Cortex of kidney (tissue), 1 donor: ENCODE measurements at places on chromosomes 2 and 18.

DNA sequence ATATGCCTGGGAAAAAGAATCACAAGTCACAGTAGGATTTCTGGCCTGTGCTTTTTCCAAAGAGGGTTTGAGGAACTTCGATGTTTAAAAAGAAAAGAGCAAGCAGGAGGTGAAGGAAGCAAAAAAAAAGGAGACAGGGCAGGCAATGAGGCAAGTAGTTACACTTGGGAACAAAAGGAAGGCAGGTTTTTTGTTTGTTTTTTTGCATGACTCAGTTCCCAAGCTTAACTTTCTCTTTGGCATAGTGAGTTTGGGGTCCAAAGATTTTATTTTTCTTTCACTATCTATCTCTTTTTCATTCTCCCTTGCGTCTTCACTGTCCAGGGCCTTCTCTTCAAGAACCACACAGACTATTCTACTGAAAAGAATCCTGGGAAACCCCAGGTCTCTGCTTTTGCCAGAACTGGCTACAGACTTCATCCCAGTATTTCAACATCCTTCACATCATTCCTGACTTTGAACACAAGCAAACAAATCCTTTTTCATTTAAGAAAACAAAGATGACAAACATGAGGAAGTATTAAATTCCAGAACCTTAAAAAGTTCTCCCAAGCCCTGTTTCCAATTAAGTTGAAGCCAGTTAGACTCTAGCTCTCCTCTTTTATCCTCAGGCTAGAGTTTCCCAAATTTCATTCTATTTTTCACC, 210.7 kb upstream of the RND3 start:
- no peak for DNase-seq

- no peak for DNase-seq
These were observed 20.8 kb downstream of the GAREM2 start for GRCh38 chr2:26193578-26194231.

DNA sequence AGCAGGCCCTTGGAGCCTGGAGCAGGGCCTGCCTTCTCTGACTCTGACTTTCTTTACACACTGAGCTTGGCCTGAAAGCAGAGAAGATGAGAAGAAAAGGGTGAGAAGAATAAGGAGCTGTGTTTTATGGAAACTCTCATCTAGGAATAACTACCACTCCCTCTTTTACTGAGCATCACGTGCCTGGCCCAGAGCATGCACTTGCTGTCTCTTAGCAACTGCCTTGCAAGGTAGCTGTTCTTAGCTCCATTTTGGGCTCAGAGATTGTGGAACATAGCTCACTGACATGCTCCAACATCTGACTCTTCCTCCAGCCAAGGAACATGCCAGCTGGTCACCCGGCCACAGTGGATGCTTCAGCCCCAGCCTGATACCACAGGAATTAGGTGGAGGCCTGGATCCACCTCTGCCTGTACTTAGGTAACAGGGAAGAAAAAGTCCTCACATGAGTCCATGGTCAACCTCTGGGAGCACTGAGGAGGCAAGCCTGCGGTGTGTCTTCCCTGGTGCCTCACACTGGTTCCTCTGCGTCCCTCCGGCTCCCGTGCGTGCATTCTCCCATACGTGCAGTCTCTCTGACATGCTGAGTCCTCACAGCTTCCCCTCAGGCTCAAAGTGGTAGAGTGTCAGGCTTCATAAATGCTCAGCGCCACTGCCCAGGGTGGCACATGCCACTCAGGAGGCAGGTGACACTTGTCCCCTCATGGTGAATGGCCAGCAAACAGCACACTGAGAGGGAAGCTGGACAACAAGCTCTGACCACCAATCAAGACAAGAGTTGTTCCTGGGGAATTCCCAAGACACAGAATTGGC, 35.7 kb downstream of the AMER3 start:
- DNase-seq, result no peak

- DNase-seq, result no peak
These were observed 280.2 kb downstream of the SRBD1 start for GRCh38 chr2:45330637-45331409.

- DNase-seq, result no peak
These were observed 878.8 kb downstream of the TSN start for GRCh38 chr2:122634256-122634655.

- no peak for DNase-seq
These were observed 226.0 kb downstream of the FAM210A start for GRCh38 chr18:13500227-13500865.

DNA sequence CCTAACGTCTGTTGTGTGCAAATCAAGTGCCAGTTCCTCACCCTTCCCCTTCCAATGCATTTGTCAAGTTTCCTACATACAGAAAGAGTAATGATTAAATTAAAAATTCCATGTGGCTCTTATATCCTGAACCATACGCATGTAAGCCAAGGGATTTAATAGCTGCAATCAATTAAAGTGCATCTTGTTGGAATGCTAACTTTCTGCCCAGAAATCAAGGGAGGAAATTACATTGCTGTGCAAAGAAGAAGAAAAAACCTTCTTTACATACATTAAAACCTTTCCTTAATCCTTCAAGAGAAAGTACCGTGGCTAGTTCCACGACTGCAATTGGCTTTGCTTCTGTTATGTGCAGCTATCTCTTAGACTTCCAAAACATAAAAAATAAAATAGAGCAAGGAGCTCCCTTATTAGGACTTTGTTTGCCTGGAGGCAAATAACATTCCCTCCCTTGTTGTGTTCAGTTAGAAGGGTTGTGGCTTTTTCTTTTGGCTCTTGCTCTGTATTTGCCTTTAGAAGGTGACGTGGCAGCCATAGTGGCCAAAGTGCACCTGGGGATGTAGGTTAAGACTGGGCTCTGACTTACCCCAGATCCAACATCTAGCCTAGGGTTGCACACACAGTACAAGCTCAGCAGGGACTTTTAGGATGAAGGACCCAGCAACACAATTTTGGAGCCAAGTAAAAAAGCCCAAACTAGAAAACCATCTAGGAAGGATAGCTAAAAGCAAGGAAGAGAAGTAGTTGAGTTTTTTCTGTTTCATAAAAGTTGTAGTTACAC, 158.3 kb downstream of the ANTXR1 start:
- no peak for DNase-seq

DNA sequence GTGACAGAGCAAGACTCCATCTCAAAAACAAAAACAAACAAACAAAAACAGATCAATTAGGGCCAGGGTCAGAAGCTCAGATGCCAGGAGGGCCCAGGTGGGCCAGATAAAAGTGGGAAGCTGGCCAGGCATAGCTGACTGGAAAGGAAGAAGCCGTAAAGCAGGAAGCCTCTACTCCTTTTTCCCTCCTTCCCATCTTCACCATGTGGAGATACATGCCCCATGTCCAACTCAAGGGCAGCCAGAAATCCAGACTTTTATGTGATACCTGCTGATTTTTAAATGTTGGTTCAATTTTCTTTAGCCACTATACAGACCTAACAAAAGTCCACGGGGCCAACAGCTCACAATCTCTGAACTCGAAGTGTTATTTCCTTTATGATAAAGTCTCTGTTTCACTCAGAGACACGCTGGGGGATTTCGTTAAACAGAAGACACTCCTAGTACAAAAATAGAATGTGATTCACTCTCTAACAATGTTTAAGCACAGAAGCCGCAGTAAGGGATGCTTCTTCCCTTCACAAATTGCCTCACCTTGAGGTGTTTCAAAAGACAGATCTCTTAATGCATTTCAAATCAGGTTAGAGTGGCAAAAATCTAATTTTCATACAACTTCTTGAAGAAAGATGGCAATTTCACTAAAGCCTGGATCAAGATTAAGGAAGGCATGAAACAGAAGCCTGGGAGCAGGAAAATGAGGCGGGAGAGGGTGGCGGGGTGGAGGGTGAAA, 14.0 kb downstream of the TMEM247 start:
- DNase-seq, result no peak

- no peak for DNase-seq
These were observed 100.5 kb upstream of the VWC2L start for GRCh38 chr2:214310319-214310718.
